ENCODE measurements at places on chromosomes 4 and X.

GRCh38 chrX:154029439-154029838, 9.7 kb upstream of the IRAK1 start:
- no peak for DNase-seq

DNA sequence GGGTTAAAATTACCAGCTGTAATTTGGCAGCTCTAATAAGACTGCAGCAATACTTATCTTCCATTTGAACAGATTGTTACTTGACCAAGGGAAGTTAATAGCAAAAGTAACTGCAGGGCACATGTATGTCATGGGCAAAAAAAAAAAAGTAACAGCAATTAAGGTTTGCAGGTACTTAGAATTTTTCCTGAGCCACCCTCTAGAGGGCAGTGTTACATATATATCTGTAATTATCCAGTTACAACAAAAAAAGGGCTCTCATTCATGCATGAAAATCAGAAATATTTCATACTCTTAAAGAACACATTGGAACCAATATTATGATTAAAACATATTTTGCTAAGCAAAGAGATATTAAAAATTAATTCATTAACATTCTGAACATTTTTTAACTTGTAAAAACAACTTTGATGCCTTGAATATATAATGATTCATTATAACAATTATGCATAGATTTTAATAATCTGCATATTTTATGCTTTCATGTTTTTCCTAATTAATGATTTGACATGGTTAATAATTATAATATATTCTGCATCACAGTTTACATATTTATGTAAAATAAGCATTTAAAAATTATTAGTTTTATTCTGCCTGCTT, 25.1 kb downstream of the XIAP start:
- peak; percentile 7 for DNase-seq

DNA sequence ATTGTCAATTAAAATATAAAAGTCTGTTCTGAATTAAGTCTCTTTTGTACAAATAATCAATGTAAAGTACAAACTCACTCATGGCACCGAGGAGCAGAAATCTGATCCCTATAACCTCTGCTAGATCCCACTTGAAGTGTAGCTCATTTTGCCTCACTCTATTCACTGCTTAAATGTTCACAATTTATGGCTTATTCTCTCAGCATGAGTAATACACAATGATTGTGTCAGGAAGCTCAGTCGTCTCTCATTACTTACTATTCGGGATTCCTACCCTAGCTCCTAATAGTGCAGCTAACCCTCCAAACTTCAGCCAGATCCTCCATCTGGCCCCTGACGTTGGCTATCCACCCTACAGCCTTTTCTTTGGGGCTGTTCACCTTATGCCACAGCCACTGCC, 4.7 kb upstream of the AMMECR1 start:
- DNase-seq: no peak

- DNase-seq: no peak
Measured at GRCh38 chr4:138522366-138522765, 280.2 kb upstream of the SLC7A11 start.

GRCh38 chr4:68831642-68832041, 15.8 kb downstream of the UGT2B10 start:
- no peak for DNase-seq

DNA sequence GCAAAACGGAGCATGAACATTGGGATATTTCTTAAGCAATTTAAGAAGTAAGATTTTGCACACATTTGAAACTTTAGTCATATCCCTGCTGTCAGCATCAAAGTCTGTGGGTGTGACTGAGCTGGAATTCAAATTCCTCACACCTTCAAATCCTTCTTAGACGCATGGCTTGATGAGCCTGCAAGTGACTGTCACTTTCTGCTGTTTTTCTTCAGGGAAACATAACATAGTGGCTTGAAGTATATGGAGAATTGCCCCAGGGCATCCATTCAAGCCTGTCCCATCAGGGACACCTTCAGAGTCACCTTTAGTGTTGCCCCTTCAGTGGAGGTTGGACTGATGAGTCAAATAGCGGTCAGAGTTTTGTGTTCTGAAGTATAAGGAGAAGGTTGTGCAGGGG, 17.4 kb downstream of the FHDC1 start:
- DNase-seq: no peak

GRCh38 chrX:20284444-20284843, 17.7 kb upstream of the RPS6KA3 start:
- DNase-seq: no peak

GRCh38 chr4:40812386-40812785, 62.6 kb downstream of the NSUN7 start:
- no peak for DNase-seq

DNA sequence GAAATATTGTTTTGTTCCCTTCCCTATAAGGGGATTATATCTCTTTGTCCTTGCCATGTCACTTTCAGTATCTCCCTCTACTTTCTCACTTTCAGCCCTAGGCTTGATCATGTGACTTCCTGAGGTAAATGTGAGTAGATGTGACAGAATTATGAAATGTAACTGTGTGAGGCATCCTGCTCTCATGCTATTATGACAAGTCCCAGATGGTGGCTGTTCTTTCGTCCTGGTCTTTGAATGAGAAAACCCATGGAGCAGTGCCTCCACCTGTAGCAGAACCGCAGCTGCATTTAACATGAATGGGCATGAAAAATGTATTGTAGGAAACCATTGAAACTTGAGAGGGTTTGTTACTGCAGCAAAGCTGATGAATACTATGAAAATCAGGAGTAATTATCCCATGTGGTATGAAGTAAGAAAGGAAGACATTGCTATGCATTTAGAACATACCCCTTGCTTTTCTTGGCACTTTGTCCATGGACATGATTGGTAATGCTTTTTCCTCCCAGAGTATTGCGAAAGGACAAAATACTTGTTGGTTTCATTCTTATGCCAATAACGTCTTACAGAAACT, 202.2 kb upstream of the GPRIN3 start:
- no peak for DNase-seq

DNA sequence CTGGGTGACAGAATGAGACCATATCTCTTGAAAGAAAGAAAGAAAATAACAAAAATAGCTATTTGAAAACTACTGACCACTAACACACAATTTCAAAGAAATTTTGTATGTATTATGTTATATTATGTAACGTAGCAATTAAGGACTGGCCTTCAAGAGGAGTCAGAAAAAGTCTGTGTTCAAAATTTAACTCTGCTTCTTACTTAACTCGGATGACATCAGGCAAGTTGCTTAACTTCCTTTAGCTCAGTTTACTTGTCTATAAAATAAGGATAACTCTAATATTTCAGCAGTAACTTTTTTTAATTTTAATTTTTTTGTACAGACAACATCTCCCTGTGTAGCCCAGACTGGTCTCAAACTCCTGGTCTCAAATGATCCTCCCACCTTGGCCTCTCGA, 14.6 kb upstream of the PRSS12 start:
- no peak for DNase-seq

- DNase-seq: no peak
Measured at GRCh38 chr4:31442236-31442635, 722.1 kb downstream of the PCDH7 start.

GRCh38 chr4:145580906-145581305, 38.3 kb upstream of the MMAA start:
- DNase-seq: no peak

DNA sequence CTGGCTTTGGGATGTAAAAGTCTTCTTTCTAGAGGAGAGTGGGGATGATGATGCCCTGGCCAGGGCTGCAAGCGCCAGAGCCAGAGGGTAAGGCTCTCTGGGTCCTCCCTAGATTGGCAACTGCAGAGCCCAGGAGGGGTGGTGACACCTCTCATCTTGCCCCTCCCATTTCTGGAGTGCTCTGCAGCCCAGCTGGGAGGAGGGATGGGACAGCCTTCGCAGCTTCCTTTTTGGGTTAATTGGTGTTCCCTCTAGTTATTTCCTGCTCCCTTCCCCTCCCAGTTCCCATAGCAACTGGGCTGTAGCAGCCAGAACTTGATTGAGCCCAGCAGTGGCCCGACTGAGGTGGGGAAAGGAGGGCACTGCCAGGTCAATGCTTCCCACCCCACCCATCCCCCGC, 19.2 kb downstream of the NALF2 start:
- DNase-seq: no peak

GRCh38 chr4:87946766-87947165, 28.7 kb upstream of the SPP1 start:
- no peak for DNase-seq

- no peak for DNase-seq
Measured at GRCh38 chr4:577499-578450, 1.7 kb upstream of the TMEM271 start.

- no peak for DNase-seq
Measured at GRCh38 chr4:56106180-56107147, 157.7 kb downstream of the CEP135 start.

- DNase-seq: no peak
Measured at GRCh38 chr4:95018785-95019184, 261.0 kb downstream of the BMPR1B start.

DNA sequence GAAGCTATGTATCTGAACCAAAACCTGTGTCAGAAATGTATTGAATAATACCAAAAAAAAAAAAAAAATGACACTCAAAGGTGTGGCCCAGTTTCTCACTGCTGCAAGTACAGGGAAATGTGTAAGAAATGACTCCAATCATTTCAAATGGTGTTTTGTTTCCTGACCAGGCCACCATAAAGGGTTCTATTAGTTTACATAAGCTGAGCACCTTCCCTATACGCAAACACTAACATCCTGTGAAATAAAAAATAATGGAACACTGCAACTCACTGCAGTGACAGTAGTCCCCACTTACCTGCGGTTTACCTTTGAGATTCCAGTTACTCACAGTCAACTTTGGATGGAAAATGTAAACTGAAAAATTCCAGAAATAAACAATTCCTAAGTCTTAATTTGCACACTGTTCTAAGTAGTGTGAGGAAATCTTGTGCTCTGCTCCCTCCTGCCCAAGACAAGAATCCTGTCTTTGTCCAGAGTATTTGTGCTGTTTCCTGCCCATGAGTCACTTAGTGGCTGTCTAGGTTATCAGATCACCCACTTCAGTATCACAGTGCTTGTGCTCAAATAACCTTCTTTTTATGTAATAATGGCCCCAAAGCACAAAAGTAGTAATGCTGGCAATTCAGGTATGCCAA, 265.3 kb downstream of the RCHY1 start:
- peak; percentile 85 for DNase-seq

DNA sequence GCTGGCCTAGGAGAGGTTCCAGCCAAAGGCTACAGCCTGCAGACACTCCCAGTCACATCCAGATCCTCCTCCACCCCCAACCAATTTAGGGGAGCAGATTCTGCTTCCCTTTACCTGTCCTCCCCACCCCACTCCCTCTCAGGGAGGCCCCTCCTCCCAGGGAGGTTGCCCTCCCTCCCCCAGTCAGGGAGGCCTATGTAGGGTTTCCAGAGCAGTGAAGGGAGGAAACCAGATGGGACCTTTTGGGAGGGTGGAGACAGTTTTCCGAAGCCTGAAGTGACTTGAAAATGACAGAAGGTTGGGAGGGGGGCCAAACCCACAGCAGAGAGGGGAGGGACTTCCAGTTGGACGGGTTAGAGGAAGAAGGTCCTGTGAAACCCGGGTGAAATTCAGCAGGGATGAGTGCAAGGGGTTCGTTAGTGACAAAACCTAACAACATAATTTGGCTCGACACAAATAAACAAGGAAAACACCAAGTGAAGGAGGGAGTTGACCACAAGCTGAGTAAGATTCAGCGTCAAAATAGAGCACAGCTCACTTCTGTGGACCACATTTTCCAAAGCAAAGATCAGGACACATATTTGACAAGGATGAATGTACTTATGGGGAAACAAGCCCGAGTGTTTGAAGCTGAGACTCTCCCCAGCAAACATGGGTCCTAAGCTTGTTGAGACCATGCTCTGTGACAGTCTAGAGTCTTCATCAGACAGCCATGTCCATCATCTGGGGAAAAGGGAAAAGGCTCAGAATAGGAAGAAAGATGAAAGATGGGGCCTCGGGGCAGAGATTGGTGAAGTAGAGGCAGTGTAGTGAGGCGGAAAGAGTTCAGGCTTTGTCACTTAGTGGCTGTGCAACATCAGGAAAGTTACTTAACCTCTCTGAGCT, 46.4 kb downstream of the PRPS1 start:
- no peak for DNase-seq

All from NCI-H2029 treated with DMSO at 0.1 percent for 48 hours (cell line).